Activated naive CD4-positive, alpha-beta T cell treated with anti-CD3 and anti-CD28 coated beads for 36 hours (primary cell): ENCODE measurements at places on chromosomes 6 and 20. TPM values are rescaled to one million over a fixed set of nuclear protein-coding genes. Genes with fewer than 3 reads are reported as not detected.

GRCh38 chr6:11110921-11111768 is at the start of gene ERVFRD-1:
TSS of gene ERVFRD-1 (minus strand) at chr6:11111725. CDS start at chr6:11105310, 6,415 bp downstream.
- DNase-seq: peak; percentile 20

DNA sequence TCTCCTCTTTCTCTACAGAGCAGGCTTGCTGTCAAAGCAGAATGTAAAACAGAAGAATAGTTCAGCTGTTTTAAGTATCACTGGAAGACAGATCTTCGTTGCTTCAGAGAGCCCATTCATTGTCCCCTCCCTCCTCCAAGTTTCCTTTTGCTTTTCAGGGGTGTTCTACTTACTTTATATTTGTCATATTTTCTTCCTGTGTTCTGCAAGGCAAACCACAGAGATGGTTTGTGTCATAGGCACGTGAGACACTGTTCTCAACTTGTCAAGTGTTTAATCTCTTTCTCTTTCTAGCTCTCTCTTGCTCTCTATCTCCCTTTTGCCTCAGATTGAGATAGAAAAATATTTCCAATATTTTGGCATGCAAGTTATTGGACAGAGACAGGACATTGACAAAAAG is 228.9 kb upstream of the DEFB112 start:
- no peak for DNase-seq

- peak; percentile 76 for DNase-seq
These were observed 771 bp downstream of the ARFRP1 start for GRCh38 chr20:63706852-63707557.

DNA sequence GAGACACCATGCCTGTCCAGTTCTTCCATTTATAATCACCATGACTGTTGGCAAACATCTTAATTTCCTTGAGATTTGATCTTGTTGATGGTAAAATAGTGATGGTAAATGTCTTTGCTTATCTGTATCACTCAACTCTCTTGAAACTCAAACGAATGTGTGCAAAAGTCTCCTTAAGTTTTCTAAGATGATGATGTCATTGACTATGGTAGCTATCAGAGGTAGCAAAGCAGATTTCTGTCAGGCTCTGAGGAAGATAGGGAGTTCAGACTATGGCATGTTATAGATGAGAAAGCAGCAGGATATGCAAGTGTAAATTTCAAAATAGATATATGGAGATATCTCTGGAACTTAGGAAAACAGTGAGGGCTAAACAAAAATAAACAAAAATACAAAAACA is 121.0 kb upstream of the GJE1 start:
- no peak for DNase-seq

DNA sequence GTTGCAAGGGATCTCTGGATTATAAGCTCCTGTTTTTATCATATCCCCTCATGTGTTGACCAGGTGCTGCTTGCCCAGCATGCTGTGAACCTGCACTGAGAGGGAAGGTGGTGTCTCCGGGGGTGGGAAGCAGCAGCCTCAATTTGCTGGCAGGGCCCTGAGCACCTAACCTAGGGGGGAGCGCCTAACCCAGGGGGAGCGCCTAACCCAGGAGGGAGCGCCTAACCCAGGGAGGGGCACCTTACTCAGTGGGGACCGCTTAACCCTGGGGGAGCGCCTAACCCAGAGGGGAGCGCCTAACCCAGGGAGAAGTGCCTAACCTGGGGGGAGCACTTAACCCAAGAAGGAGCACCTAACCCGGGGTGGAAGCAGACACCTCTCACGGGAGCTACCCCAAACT is 83.3 kb upstream of the QKI start:
- no peak for DNase-seq

PSMB8 gene
- 308 TPM for total RNA-seq

- no peak for DNase-seq
These were observed 44.0 kb downstream of the SSR1 start for GRCh38 chr6:7268816-7269555.

SLPI gene
- total RNA-seq: not detected

RNF39 gene
- not detected for total RNA-seq

DNA sequence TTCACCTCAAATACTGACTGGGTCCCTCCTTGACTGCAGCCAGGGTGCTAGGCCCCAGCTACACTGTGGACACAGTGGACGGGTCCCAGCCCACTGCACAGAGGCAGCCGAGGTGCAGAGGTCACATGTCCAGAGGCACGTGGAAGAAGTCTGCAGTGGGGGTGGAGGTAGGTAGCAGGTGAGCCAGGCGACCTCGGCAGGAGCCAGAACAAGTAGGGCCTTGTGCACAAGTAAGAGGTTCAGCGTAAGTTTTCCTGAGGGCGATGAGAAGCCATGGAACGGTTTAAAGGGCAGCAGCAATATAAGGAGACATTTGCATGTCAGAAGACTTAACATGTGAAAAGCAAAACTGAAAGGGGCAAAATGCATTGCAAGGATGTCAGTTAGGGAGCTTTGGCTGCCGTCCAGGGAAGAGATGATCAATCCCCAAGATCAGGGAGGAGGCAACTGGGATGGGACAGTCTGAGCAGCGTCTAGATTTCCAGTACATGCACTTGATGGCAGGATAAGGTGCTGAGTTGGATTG is 49.7 kb upstream of the SNX9 start:
- no peak for DNase-seq

- no peak for DNase-seq
These were observed 52.9 kb upstream of the AKAP12 start for GRCh38 chr6:151186804-151187330.

DNA sequence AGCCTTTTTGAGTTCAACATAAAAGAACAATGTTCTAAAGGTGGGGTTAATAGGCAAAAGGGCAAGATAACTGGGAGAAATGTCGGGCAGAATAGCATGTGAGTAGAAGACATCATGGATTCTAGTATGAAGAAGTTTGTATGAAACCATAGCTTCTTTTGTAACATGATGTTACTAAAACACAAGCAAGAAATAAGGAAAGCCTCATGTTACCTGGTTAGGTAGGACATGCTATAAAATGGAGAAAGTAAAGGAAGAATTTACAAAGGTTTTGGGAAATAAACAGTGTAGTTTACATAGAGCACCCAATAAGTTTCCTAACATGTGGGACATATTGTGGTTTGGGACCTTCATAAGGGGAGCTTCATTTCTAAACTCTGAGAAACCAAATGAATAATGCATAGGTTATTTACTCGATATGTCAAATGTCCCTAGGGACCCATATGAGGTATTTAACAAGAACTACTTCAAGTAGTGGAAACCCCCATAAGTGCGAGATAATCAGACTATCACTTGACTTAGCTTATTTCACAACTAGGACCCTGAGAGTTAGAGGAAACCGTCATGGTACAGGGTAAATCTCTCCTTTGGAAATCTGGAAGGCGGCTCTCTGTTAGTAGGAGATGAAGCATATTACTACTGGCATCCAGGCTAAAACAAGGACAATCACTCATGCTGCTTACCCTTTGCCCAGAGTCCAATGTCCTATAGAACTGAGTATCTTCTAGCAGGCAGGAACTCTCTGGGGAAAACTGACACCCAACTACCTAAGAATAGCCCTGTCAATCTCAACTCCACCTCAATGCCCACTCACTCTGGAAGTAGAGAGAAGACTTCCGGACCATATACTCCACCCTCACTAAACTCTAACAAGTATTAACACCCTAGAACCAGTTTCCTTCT is 57.5 kb downstream of the ILRUN start:
- no peak for DNase-seq

MUCL3 gene
- not detected for total RNA-seq

DNA sequence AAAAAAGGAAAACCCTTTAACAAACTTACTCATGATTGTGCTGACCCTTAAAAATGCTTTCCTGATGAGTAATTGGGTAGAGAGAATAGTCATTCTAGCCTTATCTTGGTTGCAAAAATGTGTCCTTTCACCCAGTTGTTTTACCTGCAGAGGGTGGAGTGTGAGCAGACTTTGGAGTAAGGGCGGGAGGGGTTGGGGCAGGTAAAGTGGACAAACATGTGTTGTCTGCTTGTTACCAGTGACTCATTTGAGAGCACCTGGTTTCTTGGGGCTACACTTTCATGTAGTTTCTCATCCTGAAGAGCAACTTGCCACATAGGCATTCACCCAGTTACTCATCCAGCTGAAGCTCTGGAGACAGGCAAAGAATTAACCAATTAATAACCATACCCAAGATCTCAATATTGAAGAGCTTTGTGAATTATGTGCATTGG is 121.1 kb downstream of the TNFRSF21 start:
- no peak for DNase-seq
